RPMI7951 (cell line): ENCODE measurements at places on chromosomes 2 and 18.

DNA sequence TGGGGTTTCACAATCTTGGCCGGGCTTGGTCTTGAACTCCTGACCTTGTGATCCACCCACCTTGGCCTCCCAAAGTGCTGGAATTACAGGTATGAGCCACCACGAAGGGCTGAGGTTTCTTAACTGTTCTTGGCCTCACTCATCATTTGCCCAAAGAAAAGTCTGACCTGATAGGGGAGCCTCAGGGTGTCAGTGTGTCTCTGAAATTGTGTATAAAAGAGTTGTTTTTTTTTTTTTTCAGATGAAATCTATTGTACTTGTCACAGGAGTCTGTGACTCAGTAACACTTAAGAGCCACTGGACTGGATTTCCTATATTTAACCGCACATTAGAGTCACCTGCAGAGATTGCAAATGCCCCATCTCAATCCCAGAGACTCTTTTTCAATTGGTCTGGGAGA, 16.9 kb downstream of the PMAIP1 start:
- no peak for DNase-seq

- no peak for DNase-seq
These were observed 102.1 kb upstream of the SPHKAP start for GRCh38 chr2:228283491-228284171.

DNA sequence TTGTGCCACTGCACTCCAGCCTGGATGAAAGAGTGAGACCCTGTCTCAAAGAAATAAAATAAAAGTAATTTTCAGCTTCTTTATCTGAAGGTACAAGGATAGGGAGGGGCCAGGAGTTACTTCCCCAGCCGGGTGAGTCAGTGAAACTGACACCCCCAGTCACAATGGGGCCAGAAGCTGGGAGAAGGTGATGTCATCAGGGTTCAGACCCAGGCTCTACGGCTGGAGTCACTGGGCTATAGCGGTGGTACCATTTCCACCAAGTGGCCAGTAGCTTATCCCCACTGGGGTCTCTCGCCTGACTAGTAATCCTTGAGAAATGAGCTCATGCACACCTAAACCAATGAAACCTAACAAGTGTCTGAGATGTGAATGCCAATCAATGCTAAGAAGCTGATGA, 107.9 kb downstream of the ALPK2 start:
- peak; percentile 19 for DNase-seq

DNA sequence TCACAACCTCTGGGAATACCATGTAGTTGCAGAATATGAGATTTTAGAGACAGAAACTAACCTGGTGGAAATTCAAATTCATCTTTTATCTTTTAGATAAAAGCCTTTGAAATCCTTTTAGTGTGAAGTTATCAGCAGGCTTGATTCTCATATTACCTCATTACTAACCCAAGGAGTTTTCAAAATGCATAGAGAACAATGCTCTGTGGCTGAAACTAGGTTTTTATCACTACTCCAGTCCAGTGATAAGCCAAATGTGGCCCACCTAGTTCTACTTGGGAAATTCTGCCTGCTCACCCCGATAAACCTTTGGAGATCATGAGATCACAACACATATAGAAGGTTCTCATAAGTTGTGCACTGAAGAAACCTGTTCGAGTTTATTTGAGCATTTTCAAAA, 121.7 kb downstream of the MMADHC start:
- DNase-seq: no peak

DNA sequence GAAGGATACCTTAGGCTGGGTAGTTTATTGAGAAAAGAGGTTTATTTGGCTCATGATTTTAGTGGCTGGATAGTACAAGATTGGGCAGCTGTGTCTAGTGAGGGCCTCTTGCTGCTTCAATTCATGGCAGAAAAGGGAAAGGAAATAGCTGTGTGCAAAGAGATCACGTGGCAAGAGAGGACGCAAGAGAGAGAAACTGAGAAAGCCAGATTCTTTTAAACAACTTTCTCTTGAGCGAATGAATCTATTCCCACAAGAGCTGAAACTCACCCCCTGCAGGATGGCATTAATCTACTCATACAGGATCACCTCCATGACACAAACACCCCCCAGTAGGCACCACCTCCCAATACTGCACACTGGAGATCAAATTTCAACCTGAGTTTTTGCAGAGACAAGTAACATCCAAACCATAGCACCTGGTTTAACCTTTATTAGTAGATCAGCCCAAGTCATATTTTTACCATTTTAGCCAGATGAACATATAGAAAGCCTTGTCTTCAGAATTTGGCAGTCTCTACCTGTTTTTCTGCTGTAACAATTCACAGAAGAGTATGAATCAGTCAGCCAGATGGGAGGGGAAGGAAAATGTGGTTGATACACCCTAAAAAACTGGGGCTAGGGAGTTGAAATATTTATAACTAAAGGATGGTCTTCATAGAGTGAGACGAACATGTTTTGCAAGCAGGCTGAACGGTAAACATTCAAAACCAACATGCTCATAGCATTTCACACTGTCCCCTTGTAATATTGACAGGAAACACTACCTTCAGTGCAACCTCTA, 73.9 kb upstream of the NCKAP5 start:
- DNase-seq: peak; percentile 7
